ENCODE measurements at places on chromosomes 6 and 20.

DNA sequence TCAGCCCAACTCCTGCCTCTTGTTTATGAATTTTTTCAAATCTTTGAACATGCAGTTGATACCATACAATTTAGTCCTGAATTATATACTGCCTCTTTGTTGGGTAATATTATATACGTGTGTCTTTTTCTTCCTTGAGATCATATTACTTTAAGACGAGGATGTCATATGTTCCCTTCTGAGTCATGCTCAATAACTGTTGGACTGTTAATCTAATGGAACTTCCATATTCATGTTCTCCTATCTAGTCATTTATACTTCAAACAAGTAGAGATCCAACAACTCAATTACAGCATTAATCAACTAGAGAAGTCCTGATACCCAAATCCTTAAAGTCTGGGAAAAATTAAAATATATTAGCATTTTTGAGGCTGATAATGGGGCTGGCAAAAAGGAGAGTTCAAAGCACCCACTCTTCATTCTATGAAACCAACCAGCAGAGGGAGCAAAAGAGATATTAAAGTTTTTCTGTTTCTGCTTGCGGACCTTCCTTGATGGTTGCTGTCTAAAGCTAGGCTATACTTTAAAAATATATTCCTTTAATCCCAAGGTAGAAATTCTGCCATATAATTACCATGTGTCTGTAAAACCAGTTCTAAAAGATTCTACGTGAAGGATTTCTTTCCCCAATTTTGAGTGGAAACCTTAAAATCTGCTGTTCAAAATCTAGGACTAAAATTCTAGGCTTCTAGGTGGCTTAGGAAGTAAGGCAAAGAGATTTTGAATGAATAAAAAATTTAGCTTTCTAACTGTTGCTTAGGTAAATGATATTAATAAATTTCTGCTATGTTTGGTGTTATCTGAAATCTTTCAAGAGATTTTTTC is 498.9 kb downstream of the BCKDHB start:
- ATAC-seq = no peak

DNA sequence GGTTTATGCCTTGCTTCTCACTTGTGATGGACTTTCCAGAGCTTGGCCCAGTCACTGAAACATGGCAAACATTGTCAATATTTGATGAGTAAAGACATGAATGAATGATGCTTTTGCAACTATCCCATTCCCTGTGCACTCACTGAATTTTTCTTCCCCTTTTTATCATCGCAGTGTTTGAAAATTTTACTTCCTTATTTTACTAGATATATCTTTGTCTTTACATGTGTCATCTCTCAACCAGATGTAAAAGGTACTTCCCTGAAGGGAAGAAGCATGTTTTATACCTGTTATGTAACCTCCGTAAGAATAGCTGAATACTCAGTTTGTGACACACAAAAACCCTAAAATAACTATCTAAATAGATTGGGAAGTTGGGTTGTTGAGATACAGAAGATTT is 544.7 kb upstream of the FLRT3 start:
- ATAC-seq = no peak

GRCh38 chr6:125670568-125670967 is 78.9 kb upstream of the HEY2 start:
- peak; percentile 48 for ATAC-seq

GRCh38 chr6:31734821-31735406 is 1.4 kb downstream of the CLIC1 start:
- ATAC-seq = no peak

DNA sequence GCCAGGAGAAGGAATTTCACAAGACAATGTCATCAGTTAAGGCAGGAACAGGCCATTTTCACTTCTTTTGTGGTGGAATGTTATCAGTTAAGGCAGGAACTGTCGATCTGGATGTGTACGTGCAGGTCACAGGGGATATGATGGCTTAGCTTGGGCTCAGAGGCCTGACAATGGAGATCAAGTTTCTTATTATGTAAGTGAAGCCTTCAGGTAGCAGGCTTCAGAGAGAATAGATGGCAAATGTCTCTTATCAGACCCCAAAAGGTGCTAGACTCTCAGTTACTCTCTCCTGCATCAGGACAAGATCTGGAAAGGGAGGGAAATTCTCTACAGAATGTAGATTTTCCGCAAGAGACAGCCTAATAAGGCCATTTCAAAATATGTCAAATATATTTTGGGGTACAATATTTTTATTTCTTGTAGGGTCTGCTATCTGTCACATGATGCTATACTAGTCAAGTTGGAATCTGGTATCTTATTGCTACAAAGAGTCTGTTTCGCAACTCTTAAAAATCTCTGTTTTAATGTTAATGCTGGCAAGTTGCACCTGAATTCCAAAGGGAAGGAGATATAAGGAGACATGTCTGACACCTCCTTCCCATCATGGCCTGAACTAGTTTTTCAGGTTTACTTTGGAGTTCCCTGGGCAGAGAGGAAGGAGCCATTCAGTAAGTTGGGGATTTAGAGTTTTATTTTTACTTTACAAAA is 48.8 kb downstream of the TRDN start:
- no peak for ATAC-seq

DNA sequence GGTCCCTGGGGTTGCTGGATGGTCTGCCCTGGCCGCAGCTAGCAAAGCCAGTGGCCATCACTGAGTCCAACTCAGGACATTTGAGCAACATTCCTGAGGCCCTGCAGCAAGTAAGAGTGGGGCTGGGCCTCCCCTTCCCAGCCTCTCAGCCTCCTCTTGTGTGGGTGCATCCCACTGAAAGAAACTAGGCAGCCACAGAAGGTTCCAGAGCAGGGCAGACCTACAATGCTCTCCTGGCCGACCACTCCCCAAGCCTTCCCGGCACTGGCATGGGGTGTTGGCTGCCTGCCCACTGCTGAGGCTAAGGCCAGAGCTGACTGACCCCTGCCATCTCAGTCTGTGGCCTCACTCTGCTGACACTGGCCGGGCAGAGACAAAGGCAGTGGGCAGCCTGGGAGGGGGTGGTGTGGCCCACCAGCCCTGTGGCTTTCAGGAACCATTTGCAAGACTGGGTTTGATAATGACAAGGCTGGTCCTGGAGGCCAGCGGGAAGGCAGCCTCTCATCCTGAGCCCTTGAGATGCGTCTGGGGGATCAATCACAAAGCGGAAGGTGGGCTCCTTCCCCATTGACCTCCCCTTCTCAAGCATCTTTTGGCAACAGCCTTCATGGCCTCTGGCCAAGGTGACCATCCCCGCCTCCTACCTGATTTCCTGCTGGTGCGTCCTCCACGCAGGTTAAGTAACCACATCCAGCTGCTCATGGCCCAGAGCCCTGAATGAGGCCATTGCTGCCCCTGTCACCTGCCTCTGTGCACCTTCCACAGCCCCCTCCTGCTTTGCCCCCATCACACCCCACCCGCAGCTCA is 9.6 kb downstream of the DLGAP4 start:
- ATAC-seq = no peak

DNA sequence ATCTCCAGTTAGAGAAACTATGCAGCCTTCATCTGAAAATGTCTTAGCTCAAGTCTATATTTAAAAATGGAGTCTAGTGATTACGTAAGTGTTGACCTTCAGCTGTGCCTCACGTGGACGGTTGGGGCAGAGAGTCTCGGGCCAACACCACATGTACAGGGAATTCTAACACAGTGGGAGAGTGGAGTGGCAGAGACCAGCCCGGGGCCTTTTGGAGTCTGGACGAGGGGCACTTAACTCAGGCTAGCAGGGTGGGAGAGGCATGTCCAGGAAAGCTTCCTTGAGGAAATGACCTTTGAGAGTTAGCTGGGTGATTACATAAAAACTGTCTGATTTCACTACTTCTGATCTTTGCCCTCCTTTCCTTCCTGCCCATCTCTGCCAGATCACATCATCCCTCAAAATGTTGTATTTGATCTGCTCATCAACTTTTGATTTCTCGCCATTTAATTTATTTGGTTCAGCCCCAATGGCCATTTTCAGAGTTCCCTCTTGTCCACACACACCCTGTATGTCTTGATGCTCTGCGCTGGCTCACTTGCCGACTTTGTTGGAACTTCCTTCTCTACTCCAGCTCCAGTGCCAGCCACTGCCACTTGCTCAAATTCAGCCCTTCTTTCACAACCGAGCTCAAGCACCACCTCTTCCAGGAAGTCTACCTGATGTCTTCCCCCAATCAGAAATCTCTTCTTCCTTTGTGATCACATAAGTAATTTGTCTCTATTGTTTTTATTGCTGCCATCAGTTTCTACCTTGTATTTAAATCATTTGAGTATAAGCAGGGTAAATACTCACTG is 2.6 kb downstream of the ARMC2 start:
- no peak for ATAC-seq

GRCh38 chr20:54897787-54898186 is 422.4 kb downstream of the DOK5 start:
- ATAC-seq = no peak

DNA sequence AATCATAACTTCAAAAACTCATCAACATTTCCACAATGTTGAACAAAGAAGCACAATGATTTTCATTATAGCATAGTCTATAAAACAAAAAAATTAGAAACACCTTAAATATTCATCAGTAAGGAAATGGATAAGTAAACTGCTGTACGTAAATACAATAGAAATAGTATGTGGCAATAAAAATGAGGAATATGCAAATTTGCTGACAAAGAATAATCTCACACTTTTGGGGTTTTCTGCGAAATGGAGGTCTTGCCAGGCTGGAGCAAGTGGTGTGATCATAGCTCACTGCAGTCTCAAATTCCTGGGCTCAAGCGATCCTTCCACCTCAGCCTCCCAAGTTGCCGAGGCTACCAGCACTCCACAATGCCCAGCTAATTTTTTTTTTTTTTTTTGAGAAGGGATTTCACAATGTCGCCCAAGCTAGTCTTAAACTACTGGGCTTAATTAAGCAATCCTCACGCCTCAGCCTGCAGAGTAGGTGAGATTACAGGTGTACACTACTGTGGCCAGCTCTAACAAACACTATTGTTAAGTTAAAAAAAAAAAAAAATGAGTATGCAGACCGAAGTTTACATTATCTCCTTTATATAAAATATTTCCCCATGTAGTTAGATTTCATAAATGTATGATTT is 58.8 kb upstream of the SMIM28 start:
- no peak for ATAC-seq

GRCh38 chr6:100626721-100627120 is 162.0 kb upstream of the SIM1 start:
- no peak for ATAC-seq

DNA sequence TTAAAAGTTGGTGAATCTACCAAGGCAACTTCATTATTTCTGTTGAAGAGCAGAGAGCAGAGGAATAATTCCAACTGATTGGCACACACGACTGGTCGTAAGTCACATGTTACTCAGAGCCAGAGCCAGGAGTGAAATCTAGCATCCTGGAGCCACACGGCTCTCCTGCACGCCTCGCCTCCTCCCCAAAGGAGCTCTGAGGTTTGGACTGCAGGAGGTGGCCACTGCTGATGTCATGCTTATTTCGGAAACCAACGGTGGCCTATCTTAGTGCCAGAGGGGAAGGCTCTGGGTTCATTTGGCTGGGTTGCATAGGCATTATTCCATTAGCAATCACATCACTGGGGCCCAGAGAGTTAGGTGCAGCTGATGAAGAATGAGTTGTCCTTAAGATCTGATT is 123.5 kb upstream of the RALGAPA2 start:
- no peak for ATAC-seq

DNA sequence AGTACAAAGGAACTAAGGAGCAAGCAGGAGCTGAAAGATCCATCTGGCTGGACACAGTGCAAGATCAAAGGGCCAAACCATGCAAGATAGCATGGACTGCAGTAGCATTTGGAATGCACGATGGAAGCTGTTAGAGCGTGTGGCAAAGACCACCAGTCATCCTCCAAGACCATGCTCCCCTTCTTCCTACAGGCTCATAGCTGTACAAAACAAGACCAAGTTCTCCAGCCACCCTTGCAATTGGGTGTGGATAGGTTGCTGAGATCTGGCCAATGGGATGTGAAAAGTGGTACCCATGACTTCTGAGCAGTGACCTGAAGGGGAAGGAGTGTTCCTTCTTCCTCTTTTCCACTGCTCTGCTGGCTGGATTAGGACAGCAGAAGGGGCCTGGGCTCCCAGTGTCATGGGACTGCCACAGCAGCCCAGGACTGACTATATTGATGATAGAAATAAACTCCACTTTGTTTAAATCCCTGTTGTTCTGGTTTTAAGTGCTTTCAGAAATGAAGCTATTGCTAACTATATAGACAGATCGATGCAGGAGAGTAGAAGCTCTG is 64.9 kb downstream of the SLC22A23 start:
- ATAC-seq = no peak

DNA sequence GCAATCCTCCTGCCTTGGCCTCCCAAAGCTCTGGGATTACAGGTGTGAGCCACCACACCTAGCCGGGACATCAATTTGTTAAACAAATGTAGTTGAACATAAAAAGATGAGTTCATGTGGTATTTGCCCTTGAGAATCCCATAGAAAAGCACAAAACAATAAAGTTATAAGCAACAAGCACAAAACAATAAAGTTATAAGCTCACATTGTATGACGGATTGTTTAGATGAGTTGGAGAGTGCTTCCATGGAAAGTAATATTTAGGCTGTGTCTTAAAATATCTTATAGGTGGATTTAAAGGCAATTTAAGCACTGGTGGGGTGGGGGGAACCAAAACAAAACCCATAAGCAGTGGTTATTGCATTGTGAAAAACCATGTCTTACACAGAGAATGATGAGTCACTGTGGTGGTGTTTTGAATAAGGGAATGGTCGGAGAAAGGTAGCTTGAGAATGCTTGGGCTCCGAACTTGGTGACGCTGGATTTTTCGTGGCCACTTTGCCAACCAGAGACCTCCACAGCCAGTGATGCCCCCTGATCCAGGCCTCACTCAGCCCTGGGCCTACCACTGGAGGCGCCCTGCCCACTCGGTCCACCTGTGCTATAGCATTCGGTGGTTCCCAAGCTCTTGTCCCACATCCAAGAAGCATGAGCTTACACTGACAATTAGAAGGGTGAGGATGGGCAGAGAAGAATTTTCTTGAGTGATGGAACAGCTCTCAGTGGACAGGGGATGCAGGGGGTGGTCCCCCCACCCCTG is 256.0 kb downstream of the CDKAL1 start:
- no peak for ATAC-seq

- ATAC-seq = no peak
Measured at GRCh38 chr6:157864185-157864761, 41.2 kb downstream of the SNX9 start.

- ATAC-seq = no peak
Measured at GRCh38 chr6:47631269-47631772, 67.1 kb upstream of the ADGRF4 start.

GRCh38 chr20:49925901-49926454 is 10.2 kb upstream of the RNF114 start:
- no peak for ATAC-seq

GRCh38 chr6:110185879-110186278 is 5.7 kb downstream of the CDC40 start:
- no peak for ATAC-seq

GRCh38 chr6:11429577-11429976 is 108.0 kb upstream of the TMEM170B start:
- ATAC-seq = no peak

- peak; percentile 79 for ATAC-seq
Measured at GRCh38 chr6:134372603-134373281, 54.8 kb upstream of the SGK1 start.

DNA sequence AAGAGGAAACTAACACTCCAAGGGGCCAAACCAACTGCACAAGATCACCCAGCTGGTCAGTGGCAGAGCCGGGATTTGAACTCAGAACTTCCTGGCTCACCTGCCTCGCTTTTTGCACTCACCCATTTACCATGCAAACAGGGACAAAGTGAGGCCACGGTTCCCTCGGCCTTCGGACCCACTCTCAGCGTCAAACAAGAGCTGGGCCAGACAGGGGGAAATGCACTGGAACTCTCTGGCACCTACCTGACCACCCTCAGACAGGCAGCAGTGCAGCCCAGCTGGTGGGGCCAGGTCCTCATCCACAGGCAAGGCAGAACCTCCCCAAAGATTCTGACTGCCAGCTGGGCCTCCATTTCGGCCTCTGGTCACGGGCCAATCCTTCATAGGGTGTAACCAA is 93.7 kb upstream of the SRSF6 start:
- no peak for ATAC-seq

All from gastroesophageal sphincter (tissue), 4 donors.